ENCODE measurements at places on chromosomes 7 and 10.

- no peak for DNase-seq
Measured at GRCh38 chr10:88896994-88897853, 17.2 kb downstream of the STAMBPL1 start.

DNA sequence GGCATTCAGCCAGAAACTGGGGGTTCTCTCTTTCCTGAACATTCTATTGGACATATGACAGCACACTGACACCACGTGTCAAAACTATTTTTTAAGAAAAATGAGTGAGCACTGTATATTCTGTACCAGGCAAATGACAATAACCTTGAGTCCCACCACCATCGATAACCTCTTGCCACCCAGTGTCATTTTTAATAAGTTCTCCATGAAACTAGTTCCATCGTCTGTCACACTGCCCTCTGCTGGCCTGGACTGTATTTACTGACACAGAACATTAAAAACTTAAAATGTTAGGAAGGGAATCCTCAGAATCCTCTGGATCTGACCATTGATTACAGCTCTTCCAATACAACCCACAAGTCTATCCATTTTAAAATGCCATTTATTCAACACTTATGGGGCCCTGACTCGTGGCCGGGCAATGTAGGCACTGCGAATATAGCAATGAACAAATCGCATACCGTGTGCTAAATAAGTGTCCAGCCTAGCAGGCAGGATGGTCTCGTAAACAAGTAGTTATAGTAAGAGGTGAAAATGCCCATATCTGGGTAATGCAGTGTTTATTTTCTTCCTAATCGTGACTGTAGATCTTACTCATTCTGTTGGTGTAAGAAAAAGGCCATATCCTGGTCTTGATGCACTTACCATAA, 35.9 kb upstream of the CACNB2 start:
- DNase-seq: peak; percentile 48

DNA sequence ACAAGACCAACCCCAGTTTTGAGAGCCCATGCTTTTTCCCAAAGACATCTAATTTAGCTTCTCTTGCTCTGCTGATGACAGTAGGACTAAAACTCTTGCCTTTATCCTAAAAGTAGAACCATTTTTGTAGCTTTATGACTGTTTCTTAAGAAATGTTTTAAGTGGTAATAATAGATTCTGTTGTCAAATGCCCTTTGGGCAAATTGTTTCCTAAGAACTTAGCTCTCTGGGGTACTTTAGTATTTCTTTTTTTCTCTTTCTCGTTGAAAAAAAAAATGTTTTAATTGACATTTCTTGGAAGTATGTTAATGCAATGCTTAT, 157.4 kb downstream of the ARID5B start:
- DNase-seq: no peak

DNA sequence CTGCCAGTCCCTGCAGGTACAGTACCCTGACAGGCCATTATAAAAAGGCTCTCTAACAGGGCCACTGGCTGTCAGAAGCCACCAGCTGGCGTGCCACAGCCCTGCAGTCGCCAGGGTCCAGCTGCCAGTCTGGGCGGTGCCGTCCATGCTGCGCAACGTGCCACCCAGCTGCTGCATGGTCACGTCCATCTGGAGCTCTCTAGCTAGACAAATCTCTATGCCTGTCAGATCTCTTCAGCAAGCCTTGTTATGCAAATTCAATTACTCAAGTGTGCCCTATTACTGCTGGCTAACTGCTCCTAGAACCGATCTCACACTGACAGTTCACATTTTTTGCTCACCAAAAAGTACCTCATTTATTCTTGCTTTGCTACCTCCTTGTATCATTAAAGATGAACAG, 75.9 kb downstream of the HIBADH start:
- DNase-seq: no peak

- DNase-seq: no peak
Measured at GRCh38 chr10:48288661-48289060, 14.2 kb upstream of the FRMPD2 start.

- no peak for DNase-seq
Measured at GRCh38 chr10:87646935-87647334, 12.7 kb upstream of the PAPSS2 start.

Measured in Calu3 (cell line).